HEK293T (cell line): ENCODE measurements at places on chromosomes 6 and 20.

- no peak for DNase-seq
Observed at GRCh38 chr6:105873211-105873704, 212.9 kb upstream of the PRDM1 start.

DNA sequence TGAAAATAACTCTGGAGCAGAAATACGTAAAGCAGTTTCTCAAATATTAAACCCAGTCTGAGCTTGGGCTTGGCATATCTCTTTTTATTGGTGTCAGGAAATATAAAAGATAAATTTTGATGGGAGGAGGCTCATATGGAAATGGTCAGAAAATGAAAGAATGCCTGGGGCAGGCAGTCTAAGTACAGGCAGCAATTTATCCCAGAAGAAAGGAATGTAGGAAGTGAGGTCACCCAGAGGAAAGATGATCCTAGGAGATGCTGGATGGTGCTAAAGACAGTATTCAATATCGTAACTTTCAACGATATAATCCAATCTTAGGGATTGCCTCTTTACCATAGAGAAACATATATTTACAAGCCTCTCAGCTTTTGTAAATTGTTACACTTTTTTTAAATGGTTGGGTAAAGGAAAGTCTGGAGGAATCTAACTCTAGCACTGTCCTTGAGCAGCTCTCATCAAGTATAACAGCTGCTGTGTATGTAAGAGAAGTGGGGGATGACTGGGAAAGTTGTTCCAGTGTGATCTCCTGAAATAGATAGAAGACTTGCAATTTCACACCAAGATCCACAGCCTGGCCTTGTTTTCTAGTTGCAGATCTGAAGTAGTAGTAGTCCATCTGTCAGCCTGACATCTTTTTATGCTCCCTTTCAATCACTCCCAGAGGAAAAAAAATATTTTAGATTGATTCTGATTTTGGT is 256.9 kb upstream of the SASH1 start:
- DNase-seq: no peak

DNA sequence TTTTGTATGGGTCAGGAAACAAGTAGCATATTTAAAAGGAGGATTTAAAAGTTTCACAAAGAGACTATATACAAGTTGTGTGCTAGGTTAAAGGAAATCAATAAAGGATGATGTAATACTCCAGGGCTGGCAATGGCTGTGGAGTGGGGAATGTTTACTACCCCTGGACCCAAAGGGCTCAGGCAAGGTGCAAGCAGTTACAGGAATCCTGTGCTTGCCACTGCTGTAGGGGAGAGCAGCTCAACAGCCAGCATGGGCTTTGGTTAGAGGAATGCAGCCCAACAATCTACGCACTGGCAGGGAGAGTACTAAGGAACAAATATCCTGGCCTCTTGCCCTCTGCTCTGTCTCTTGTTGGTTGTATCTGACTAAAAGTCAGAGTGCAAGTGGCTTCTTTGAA is 1642.2 kb downstream of the KHDRBS2 start:
- no peak for DNase-seq

DNA sequence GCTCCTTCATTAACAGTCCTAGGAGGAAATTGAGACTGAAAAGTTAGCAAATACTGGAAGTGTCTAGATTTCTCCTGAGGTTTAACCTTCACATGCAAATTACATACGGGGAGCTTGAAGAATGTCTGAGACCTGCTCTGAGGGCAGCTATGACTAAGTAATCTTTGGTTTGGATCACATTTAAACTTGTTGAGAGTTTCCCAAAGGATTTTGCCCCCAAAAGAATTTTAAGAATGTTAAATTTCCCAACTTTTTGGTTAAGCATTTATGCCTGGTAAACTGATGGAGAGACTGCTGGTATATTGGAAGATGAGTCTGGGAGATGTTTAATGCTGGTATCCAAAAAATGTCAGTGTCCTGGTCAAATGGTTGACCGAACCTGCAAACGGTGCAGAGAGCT is 97.0 kb downstream of the RREB1 start:
- no peak for DNase-seq

DNA sequence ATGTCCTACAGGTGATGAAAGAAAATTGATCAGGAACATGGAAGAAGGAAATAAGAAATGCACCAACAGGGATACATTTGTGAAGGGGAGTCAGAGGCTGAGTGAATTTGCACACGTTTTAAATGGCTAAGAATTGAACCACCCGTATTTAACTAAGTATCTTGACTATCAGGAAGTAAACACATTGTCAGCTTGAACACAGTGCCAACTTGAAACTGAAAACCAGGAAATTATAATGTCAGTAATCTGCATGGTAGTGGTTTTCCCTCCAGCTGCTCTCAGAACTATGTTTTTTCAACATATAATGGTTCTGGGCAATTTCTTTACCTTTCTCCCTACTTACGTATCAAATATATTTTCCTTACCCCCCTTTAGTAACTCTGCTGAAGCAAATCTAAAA is 366.5 kb upstream of the POU3F2 start:
- no peak for DNase-seq

DNA sequence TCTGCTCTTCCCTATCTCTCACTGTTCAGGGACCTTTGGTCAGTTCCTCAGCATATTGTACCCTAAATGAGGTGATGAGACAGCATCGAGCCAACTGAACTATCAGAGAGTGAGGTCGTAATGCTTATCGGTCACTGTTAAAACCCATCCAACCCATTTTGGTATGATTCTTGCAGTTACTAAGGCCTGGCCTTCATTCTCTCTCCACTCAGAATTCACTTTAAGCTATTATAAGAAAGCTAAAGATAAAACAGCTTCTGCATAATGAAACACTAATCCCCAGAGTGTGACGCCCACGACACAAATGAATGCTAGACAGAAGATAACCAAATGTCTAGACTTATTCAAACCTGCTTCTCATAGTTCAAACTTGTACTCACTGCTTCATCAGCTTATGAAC is 175.8 kb downstream of the GMPR start:
- DNase-seq: no peak
